Aorta (tissue), 5 donors: ENCODE measurements at places on chromosomes 16 and 17.

DNA sequence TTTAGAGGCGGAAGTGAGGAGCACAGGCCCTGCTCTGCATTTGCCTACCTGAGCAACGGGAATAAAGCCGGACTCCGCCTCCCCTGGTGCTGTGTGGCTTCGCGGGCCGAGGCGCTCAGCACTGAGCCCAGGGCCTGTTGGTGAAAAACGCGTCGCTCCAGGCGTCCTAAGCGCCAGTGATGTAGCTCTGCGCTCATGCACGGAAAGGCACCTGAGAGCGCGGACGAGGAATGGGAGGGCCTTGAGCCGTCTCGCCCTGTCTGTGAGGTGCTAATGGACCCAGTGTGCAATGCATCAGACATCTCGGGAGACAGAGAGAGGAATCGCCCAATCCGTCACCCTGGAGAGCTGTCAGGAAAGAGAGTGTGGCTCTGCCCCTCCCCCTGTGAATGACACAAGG lies 17.2 kb upstream of the ATP2A3 start:
- DNase-seq = peak; percentile 69

- peak; percentile 97 for DNase-seq
Observed at GRCh38 chr16:4624015-4624826, at the start of gene MGRN1. TSS of gene MGRN1 (plus strand) at chr16:4624826. CDS start at chr16:4624961, 135 bp downstream.

GRCh38 chr17:11031787-11032186 lies 193.9 kb upstream of the PIRT start:
- no peak for DNase-seq

DNA sequence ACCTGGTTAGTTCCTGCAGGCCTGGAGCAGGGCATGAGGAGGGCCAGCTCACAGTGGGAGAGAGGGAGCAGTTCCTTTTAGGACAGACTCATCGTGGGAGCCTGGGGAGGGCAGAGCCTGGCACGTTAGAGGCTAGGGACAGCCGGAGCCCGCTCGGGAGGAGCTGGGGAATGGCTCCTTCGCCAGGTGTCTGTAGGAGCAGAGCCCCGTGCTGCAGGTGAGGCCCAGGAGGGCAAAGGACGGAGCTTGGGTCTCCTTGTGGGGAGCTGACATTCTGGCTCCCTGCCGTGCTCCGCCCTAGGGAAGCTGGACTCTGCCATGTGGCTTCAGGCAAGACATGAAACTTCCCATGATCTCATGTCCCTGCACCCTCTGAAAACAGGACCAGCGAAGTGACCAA lies 18.7 kb upstream of the MTSS2 start:
- DNase-seq = no peak

DNA sequence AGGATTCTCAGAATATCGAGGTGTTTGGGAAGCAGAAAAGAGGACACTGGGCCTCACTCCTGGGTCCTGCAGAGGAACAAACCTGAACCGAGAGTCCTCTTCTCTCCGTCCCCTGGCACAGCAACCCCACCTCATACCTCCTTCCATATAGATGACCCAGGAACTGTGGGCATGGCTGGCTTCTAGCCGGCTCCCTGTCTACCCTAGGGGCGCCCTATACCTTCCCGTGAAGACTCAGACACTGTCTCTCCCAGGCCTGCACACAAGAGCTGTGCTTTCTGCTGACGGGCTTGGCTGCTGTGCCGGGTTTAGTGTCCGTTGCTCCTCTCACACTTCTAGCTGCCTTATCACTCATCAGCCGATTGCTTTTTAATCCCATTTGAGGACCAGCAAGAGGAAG lies 46.5 kb upstream of the CRISPLD2 start:
- DNase-seq = no peak

DNA sequence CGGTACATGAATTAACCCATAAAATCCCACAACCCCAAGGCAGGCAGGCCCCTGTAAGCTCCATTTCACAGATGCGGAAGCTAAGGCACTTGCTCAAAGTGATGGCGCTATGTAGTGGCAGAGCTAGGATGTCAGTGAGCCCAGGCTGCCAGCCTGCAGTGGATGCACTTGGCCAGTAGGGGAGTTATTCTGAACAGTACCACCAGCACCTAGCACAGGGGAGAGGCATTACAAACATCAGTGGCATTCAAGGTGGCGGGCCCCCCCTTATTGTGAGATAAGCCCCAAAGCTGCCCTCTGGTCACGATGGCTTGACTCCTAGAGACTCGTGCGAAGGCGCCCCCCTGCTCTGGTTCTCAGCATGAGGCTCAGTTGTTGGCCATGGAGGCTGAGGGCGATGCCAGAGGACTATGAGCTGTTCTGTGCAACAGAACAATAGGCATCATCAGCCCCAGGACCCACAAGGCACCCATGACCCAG lies 33.8 kb downstream of the GTF3C1 start:
- no peak for DNase-seq

DNA sequence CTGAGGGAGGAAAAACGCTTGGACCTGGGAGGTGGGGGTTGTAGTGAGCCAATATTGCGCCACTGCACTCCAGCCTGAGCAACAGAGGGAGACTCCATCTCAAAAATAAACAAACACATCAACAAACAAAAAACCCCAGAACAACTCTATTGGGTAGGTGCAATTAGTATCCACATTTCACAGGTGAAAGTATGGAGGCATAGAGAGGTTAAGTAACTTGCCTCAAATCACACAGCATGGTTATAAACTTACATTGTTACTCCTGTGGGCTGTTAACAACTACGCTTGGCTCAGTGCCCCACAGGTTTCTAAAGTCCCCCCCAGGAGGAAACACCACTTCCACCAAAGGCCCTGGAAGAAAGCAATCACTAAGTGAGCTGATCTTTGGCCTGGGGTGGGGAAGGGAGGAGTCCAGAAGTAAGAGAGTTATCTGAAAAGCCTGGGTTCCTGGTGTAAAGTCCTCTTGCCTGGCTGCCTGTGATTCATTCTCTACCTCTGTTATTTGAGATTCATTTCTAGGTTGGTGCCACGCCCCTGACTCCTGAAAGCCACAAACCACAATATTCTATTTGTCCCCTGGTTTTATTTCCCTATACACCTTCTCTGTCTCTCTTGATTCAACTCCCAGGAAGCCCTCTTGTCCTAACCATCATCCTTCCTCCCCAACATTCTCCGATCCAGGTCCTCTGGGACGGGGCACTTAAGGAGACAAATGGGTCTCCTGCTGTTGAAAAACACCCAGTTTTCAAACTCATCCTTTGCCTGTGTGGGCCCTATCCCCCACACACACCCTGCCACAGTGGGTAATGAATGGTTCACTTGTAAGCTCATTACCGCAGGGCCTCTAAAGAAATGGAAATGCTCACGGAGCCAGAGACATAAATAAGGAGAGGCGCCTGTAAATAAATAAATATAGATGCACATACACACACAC lies 195.4 kb downstream of the XYLT1 start:
- no peak for DNase-seq

- no peak for DNase-seq
Observed at GRCh38 chr17:60325730-60326524, 66.0 kb downstream of the USP32 start.
